Thoracic aorta (tissue), 2 donors: ENCODE measurements at places on chromosomes 7 and 10.

DNA sequence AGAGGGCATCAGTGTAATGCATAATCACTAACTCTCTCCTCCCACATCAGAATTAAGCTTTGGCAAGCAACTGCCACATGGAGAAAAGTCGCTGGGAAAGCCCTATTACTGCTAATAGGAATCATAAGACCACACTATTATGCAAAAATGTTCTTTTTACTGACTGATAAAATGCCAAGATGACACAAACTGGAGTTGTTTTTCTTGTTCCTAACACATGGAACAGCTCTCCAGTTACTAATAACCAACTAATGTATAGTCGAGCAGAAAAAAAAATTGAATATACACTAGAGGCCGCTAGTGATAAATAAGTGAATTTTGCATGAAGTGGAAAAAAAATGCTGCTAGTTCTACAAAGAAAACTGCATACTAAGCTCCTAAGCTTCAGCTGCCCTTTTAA, 165.6 kb downstream of the TPK1 start:
- DNase-seq, result no peak
- H3K36me3 ChIP-seq, result no peaks in the 10 kb centered on the region
- no peaks in the 10 kb centered on the region for H3K27me3 ChIP-seq
- H3K4me3 ChIP-seq, result no peak overlapping the region

- H3K27ac ChIP-seq, result no peak overlapping the region
- peaks cover 26% of the 10 kb centered on the region for H3K4me1 ChIP-seq
- no peak overlapping the region for H3K4me3 ChIP-seq
- DNase-seq, result no peak
- peaks cover 8% of the 10 kb centered on the region for H3K36me3 ChIP-seq
- H3K27me3 ChIP-seq, result no peaks in the 10 kb centered on the region
Measured at GRCh38 chr10:72098836-72099599, 10.7 kb upstream of the SPOCK2 start.

DNA sequence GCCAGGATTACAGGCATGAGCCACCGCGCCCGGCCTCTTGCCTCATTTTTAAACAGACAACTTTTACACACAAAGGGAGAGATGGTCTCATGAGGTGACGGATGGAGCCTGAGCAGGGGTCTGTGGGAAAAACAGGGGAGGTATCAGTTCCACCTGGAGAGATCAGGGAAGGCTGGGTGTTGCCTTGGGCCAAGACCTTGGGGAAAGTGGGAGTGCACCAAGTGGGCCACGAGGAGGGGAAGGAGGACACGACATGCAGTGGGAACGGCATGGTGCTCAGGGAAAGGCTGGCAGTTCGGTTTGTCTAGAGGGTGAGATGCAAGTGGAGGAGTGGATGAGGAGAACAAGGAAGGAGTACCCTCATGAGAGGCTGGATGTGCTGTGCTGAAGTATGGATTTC, 8.9 kb upstream of the ZNF777 start:
- no peak overlapping the region for H3K27ac ChIP-seq
- no peak overlapping the region for H3K4me3 ChIP-seq
- H3K36me3 ChIP-seq, result peaks cover 16% of the 10 kb centered on the region
- DNase-seq, result no peak
- no peaks in the 10 kb centered on the region for H3K27me3 ChIP-seq
- H3K4me1 ChIP-seq, result no peaks in the 10 kb centered on the region

DNA sequence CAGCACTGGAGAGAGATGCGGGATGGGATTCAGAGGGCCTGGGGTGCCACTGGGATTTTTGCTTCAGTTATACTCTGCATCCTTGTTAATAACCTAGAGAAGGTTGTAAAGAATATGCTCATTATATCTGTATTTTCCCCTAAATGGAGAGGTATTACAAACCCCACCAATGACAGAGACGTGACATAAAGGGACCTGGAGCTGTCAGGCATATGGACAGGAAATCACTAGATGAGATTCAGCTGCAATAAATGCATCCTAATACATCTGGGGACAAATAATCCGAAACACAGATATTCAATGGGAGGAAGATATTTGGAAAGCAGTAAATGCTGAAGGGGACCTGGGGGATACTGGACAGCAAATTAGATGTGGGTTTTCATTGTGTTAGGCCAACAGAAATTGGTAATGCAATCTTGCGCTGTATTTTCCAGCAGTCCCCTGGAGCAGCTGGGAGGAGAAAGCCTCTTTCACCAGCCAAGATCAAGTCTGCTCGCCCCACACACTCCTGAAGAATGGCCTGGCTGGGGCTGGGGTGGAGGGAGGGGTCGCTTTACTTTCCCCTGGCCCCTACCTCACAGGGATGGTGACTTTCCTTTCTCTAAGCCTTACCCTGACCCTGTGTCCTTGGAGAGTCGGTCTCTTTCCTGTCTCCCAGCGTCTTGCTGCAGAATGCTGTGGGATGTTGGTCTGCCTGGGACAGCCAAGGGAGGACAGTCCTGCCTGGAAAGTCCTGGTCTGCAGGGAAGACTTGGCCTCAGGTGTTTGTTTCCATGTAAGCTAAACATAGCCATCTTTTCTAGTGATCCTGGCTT, 653.8 kb downstream of the LRMDA start:
- H3K36me3 ChIP-seq, result no peaks in the 10 kb centered on the region
- H3K27ac ChIP-seq, result peak overlapping the region; percentile 61
- no peaks in the 10 kb centered on the region for H3K27me3 ChIP-seq
- DNase-seq, result no peak
- peaks cover 26% of the 10 kb centered on the region for H3K4me1 ChIP-seq

DNA sequence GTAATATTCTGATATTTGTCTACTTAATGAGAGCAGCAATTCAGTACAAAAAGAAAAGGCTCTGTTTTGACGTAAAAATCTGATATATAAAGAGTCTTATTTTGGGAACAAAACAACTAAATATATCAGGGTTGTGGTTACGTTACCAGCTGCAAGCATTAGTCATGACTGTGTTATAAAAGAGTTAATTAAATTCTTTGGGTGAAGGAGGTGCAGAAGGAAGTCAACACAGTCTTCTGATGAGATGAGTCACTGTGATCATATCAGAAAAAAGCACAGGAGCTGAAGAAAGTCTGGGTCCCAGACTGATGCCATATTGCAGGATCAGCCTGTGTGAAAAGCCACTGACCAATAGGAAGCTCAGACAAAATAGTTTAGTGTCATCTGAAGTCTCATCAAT, 234.3 kb upstream of the TEX47 start:
- H3K36me3 ChIP-seq, result no peaks in the 10 kb centered on the region
- DNase-seq, result no peak

DNA sequence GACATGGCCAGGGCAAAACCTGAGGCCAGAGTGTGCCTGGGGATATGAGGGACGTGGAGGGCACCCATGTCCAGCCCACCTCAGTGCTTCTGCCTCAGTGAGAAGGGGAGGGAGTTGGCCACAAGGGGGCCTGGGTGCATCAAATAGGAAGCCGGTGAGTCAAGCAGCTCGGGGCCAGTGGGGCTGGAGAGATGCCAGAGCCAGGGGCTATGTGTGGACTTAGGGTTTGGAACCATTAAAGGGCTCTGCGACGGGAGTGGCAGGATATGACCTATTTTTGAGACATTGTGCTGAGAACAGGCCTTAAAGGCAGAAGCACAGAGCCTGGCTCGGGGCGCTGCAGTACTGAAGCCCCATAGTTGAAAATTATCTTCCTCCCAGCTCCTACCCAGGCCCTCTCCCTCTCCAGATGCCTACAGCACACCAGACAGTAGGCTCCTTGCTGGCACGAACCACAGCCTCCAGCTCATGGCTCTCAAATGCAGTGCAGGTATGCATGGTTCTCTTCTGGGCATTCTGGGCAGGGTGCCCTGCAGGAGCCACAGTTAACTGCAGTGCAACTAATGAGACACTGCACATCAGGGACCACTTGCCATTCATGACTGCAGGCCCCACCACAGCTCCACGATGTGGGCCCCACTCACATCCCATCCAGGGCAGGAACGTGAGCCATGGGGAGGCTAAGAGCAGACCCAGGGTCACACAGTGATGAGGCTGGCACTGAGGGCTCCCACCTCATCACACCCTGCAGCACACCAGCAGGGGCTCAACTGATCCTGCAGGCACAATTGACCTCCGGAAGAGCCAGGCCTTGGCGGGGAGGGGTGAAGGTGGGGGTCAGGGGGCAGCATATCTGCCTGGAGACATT, 7.2 kb upstream of the PGAM2 start:
- H3K4me1 ChIP-seq, result peaks cover 25% of the 10 kb centered on the region
- H3K27ac ChIP-seq, result peak overlapping the region; percentile 72
- H3K36me3 ChIP-seq, result peaks cover 5% of the 10 kb centered on the region
- no peak overlapping the region for H3K4me3 ChIP-seq

GRCh38 chr10:21758239-21758638, 224.2 kb downstream of the MLLT10 start:
- H3K27ac ChIP-seq, result no peak overlapping the region
- DNase-seq, result no peak
- no peak overlapping the region for H3K4me3 ChIP-seq
- H3K4me1 ChIP-seq, result no peaks in the 10 kb centered on the region

DNA sequence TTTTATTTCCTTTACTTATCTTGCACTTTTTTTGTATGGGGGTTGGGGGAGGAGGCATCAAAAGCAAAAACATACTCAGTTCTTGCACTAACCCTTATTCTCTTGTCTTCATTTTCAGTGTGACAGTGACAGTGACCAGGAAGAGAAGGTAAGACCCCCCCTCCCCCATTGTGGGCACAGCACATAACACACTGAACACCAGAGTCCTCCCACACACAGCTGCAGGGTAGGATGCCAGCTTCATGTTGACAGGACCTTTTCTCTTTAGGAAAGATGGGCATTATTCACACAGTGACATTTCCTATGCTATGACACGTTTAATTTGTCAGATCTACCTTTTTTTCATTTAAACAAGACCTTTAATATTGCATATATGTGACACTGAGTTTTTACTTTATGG, 696.3 kb upstream of the GALNT17 start:
- H3K4me3 ChIP-seq, result no peak overlapping the region
- no peaks in the 10 kb centered on the region for H3K27me3 ChIP-seq
- DNase-seq, result no peak

GRCh38 chr7:15853832-15854470, 167.5 kb upstream of the MEOX2 start:
- no peaks in the 10 kb centered on the region for H3K27me3 ChIP-seq
- peaks cover 35% of the 10 kb centered on the region for H3K4me1 ChIP-seq
- peak overlapping the region; percentile 47 for H3K27ac ChIP-seq
- H3K36me3 ChIP-seq, result no peaks in the 10 kb centered on the region
- DNase-seq, result no peak

DNA sequence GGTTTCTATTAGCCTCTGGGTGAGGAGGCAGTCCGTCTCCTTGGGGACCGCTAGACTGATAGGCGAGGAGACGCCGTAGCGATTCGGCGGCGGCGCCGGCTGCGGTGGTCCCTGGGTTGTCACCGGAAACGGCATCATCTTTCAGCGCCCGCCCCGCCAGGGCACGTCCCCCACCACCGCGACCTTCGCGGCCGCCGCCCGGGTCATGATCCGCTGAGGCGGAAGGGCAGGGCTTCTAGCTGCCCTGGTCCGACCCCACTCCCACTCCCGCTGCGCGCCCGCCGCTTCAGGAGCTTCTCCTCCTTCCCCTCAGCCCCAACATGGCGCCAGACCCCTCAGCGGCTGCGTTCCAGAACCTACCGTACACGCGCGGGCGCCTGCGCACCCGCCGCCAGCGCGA, at the start of gene PAPOLB:
TSS of gene PAPOLB (minus strand) at position 358 of the 400 bp plus-strand sequence. CDS start at position 138, 220 bp downstream.
- H3K4me3 ChIP-seq, result peak within 1 kb of the TSS; percentile 57
- H3K27ac ChIP-seq, result no peak within 1 kb of the TSS
- no peak for DNase-seq
- H3K4me1 ChIP-seq, result no peaks in the 10 kb centered on the region

DNA sequence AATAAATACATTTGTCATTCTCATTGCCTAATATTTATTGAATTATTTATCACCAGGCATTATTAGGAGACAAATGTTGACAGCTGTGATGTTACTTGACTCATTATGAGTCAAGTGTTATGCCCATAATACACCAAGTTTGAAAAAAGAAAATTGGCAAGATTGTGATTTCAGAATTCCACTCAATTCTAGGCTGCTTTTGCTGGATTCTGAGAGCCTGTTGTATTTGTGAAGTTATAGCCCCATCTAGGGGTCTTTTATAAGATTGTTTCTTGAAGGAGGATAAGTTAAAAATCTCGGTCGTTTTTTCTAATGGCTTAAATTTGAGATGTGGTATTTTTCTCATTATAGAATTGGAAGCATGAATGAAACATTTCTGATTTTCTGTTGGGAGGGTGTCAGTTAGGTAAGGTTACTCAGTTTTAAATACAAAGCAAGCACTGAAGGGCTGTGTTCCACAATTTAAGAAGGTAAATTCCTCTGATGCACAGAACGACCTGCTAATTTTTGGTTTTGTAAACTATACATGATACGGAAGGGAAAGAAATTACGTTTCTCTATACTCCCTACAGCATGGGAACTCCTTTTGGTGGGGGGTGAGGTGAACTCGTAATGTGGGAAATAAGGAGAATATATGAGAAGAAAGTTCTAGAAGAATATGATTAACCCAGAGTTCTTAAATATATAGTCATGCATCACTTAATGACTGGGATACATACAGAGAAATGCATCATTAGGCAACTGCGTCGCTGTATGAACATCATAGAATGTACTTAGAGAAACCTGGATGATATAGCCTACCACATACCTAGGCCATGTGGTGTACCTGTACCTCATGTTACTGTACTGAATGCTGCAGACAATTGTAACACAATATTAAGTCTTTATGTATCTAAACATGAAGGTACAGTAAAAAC, 2.6 kb downstream of the STK31 start:
- no peak for DNase-seq
- H3K27ac ChIP-seq, result no peak overlapping the region
- no peaks in the 10 kb centered on the region for H3K36me3 ChIP-seq
- no peak overlapping the region for H3K4me3 ChIP-seq
- no peaks in the 10 kb centered on the region for H3K4me1 ChIP-seq
- no peaks in the 10 kb centered on the region for H3K27me3 ChIP-seq

DNA sequence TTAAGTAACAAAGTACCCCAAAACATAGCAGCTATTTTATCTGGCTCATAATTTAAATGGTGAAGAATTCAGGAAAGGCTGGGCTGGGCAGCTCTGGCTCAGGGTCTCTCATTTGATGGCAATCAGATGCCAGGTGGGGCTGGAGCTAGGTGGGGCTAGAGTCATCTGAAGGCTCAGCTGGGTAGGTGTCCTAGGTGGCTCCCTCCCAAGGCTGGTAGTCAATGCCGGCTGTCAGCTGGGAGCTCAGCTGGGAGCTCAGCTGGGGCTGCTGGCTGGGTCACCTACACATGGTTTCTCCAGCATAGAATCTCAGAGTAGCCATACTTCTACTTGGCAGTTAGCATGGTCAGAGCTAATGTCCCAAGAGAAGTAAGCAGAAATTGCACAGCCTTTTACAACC, 34.1 kb downstream of the OSBPL3 start:
- no peaks in the 10 kb centered on the region for H3K27me3 ChIP-seq
- no peaks in the 10 kb centered on the region for H3K4me1 ChIP-seq

GRCh38 chr10:59891349-59891748, 15.0 kb downstream of the CCDC6 start:
- H3K4me3 ChIP-seq, result no peak overlapping the region
- H3K27ac ChIP-seq, result peak overlapping the region; percentile 68
- H3K36me3 ChIP-seq, result no peaks in the 10 kb centered on the region
- no peak for DNase-seq

DNA sequence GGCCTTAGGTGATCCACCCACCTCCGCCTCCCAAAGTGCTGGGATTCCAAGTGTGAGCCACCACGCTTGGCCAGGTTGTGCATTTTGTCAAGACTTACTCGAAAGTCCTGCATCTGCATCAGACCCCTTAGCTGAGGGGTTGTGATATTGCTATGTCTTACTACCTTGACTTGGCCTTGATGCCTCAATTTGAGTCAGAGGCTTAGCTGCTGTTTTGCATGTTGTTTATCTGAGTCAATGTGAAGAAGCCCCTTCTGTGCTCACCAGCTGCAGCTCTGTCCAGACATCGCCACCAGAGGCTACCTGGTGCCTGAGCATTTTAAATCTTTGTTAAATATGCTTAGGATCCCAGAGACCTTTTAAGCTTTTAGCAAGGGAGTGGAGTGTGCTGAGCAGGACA, 18.1 kb downstream of the UBE2D4 start:
- no peak overlapping the region for H3K27ac ChIP-seq
- no peaks in the 10 kb centered on the region for H3K27me3 ChIP-seq
- H3K36me3 ChIP-seq, result peaks cover 12% of the 10 kb centered on the region
- no peak for DNase-seq
- H3K4me3 ChIP-seq, result no peak overlapping the region
